Effector memory CD8-positive, alpha-beta T cell (primary cell): ENCODE measurements at places on chromosomes 5 and 9.
A peak's percentile ranks its signal among the peaks of the same experiment; 100 is the strongest.

GRCh38 chr5:145385276-145385675 is 449.9 kb downstream of the PRELID2 start:
- DNase-seq, result no peak

DNA sequence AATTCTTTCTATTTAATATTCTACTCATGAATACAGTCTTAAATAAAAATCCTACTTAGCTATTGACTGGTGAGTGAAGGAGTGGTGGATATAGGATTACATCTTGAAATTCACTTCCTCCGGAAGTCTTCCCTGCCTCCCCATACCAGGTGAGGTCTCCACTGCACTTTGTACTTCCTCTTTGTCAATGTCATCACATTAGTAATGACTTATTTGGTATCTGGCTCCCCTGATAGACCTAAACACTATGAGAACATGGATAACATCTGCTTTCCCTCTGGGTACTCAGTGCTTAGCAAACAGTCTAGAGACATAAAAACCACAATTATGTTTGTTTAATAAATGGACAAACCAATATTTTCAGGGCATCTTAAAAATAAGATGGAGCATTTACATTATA is 532.1 kb downstream of the PDE4D start:
- DNase-seq, result no peak

DNA sequence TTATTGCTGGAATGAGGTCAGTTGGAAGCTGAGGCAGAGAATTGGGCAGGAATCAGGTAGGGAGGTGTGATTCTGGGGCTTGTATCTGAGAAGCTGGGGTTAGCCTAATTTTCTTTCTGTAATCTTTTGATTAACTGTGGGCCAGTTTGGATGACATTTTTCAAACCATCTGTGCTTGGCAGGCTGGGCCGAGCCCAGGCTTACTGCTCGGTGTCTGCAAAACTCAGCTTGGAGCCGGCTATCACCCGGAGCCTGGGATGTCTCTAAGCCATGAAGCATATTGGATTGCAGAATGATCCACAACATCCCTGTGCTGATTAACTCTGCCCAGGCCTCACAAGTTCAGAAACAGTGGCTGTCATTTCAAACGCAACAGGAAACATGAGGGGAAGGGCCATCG is 26.5 kb downstream of the KCNMB1 start:
- DNase-seq, result no peak

DNA sequence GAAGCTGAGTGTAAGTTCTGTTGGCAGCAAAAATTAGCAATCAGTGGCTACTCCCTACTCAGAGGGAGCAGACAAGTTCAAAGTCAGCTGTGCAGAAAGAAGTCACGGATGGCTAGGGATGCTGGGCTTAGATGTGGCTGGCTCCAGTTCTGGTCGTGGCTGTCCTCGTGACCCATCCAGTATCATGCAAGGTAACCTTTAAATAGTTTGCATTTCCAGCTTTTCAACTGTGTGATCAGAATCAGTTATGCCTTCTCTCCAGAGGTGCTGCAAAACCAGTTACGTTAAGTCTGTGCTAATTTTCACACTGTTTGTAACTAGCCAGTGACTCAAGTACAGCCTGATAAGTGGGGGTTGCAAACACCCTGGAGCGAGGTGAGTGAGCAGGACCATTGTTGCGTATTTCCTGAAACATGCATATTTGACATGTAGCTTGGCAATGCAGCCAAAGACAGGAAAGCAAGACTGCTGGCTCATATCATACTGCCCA is 302.4 kb downstream of the ATPSCKMT start:
- no peak for DNase-seq

DNA sequence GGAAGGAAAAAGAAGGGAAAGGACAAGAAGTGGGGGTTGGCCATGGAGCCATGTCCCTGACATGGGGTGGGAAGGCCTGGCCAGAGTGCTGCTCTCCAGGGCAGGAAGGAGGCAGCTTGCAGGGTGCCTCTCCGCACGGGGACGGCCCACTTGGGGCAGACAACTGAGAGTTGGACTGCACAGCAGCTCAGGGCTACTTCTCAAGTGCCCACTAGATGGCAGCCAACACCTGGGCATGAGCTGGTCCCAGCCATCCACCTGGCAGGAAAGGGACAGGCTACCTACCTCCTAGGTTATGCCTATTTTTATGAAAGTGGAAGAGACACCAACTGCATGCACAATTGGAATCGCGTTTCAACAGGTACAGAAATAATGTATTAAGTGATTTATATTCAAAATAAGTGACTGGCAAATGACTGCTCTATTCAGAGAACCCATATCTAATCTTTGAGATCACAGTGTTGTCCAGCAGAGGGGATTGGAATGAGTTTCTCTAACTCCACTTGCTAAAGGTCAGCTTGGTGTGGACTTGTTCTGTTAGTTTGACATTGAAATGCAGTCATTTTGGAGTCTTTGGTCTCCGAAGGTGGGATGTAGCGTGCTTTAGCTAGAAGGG is 113.4 kb downstream of the SYK start:
- DNase-seq, result peak; percentile 64

- no peak for DNase-seq
Observed at GRCh38 chr5:78964889-78965288, 20.2 kb downstream of the ARSB start.

DNA sequence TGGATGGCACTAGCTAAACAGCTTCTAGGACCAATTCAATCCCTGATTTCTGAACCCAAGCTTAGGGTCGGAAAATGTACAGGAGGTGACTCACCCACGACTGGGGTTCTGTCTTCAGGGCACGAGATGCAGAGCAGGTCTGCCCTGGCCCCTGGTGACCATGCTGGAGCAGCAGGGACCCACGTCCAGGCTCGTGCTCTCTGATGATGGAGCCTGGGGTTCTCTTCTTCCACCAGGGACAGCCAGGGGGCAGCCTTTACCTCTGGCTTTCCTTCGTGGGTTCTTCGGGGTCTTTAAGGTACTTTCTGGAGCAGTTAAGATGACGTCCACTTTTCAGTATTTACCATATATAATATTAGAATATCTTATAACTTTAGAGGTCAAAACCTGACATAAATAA is 2.1 kb downstream of the CFAP77 start:
- no peak for DNase-seq

DNA sequence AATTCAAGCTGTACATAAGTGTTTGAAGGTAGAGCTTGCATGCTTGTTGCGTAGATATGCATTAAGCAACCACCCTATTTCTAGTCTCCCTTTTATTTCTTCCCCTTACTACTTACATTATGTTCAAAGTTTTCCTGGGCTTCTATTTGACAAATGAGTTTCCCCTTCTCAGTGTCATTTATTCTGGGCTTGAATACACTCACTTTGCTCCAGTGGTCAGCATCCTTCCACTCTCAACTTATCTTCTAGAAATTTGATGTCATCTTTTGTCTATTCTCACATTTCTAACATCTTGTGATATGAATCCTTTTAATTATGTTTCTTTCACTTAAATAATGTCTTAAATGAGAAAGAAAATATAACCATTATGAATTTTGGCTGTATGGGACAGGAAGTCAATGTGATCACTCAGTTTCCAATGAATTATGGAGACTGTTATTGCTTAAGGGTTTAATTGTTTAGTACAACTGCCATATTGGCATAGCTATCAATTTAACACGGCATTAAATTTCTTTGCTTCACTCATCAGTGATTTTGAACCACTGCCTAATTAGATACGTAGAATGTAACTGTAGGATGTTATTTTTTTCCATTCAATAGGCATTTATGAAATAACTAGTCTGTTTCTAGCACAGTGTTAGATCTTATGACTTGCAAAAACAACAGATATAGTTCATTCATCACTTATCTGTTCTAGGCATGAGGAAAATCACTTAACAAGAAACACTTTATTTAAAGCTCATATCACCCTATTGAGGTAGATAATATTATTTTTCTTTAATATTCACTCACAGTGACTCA is 105.5 kb upstream of the CDH12 start:
- no peak for DNase-seq

DNA sequence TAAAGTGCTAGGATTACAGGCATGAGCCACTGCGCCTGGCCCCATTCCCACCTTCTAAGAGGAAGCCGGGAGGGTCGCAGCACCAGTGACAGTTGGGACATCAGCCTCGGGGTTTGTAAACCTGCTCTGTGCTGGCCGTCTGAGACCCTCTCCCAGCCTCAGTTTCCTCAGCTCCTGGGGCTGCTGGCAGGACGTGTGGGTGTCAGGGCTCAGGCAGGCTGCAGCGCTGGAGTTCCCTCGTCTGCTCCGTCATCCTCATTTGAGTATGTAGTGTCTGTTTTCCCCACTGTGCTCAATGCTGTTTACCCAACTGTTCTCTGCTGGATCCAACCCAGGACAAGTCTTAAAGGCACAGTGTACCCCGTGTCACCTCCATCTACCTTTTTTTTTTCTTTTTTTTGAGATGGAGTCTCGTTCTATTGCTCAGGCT is 2.0 kb upstream of the NINJ1 start:
- DNase-seq, result no peak

- DNase-seq, result no peak
Observed at GRCh38 chr5:126398791-126399190, 24.4 kb upstream of the GRAMD2B start.

DNA sequence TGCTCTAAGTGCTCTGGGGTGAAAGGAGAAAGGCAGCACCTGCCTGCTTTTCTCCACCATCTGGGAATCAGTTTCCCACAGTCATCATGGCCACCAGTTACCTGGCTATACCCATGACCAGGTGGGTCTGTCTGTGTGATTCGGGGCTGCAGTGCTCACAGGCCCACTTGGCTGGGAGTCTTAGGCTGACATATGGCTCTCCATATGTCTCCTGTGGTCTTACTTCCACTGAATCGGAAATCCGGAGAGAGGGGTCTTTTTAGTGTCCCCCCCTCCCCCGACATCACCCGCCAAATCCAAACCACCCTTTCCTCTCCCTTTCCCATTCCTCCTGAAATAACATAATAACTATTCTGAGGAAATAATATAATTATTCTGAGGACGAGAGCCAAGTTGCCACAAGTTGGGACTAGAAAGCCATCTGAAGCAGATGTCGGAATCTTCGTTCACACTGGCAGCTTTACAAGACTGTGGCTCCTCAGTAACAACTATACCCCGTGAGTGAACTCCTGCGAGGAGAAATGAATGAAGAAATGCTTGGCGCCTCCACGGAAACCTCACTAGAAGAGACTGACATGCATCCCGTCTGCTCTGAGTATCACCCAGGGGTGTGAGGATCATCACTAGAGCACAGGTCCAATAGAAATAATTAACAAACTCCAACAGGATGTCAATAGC is 143.4 kb downstream of the MYO10 start:
- DNase-seq, result no peak

DNA sequence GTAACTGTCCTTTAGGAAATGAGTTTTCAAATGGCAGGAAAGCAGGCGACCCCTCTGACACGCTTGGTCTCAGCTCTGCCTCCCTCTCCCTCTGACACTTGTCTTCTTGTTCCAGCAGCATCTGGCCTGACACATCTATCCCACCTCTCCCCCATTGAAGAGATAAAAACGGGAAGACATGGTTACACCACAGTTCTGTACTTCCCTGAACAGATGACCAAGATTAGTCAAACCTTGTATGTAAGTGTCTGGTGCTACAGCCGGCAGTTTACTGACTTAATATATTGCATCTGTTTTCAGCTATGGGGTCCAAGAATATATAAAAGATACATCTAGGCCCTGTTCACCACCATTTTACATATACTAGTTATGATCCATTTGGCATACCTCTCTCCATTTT is 29.6 kb upstream of the MLLT3 start:
- no peak for DNase-seq

DNA sequence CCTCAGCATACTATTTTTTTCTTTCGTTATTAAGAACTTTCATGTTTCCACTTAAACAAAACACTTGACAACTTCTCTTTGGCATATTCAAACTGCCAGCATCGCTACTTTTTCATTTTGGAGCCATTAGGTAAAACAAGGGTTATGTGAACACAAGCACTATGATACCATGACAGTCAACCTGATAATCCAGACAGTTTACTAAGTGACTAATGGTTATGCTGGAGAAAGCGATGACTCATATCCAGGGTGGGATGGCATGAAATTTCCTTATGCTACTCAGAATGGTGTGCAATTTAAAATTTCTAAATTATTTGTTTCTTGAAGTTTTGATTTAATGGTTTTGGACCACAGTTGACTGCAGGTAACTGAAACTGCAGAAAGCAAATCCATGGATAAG is 29.9 kb upstream of the PRSS3 start:
- no peak for DNase-seq

DNA sequence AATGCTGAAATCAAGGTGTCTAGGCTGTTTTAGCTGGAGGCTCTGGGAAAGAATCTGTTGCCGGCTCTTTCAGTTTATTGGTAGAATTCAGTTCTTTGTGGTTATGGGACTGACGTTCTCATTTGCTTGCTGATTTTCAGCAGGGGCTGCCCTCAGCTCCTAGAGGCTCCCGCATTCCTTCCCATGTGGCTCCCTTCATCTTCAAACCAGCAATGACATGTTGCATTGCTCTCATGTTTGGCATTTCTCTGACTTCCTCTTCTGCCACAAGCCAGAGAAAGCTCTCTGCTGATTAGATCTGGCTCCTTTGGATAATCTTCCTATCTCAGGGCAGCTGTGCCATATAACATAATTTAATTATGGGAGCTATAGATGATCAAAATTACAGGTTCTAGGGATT is 360.3 kb downstream of the LRRC70 start:
- DNase-seq, result no peak

- DNase-seq, result no peak
Observed at GRCh38 chr9:16680975-16681651, 189.4 kb downstream of the BNC2 start.
